ENCODE measurements at places on chromosomes 3 and 15.

DNA sequence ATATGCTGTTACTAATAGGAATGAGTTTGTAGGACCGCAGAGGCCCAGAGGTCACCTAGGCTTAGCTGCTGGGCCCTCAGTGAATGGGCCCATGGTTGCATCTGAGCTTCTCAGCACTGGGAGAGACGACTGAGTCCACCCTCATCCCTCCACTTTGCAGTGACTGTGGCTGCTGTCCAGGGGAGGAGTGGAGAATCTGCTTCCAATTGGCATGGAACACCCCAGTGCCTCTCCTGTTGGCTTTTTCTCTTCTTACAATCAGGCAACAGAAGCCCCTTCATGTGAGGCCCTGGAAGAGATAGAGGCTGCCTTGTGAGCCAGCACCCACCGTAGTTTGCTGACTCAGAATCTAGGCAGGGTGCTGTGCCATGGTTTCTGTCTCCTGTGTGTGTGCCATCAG lies 55.6 kb downstream of the ARNT2 start:
- no peak for DNase-seq

DNA sequence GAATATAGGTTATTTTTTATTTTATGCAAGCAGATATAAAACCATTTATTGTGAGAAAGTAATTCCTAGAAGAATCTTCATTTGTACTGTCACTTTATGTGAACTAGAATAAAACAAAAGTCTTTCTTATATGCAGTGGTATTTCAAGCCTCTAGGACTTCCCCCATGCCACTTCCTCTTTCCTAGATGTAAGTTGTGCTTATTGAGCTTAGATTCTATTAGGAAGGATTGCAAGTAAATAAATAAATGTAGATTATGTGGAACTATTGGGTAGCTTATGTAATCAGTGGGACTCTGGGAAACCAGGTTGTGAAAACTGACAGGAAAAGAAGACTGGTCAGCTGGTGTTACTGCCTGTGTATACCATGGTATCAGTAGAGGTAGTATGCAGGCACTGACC lies 169.7 kb downstream of the RSRC1 start:
- DNase-seq = no peak

DNA sequence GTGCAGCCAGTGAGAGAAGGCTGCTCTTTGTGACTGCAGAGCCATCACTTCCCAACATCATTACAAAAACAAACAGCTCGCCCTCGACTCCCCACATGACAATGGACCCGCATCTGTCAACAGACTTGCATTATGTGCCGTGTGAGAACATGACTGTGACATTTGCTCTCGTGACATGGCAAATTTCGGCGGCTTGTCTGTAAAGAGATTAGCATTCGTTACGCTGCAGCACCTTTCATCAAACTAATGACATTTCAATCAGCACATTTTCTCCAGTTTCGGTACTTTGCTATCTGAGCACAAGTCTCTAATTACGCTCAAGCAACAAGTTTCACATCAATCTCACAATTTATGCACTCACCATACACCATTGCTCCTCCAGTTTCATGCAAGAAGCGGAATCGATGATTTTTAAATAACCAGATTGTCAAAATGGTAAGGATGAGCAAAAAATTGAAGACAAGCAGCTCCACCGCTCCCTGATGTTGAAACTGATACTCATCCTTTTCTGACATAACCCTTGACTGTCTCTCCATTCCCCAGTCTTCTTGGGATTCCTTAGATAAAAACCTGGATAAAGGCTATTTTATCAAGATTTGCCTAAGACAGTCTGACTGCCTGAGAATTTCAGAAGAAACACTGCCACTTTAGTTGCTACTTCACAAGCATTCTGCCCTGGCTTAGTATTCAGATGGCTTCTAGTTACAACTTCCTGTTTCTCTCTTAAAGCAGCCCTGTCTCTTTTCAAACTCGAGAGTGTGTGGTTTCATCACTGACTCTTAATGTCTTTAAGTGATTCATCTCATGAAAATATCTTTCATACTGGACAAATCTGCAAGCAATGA lies at the start of gene SLC9A9:
Gene SLC9A9, minus strand, starts transcription at position 682 of the 845 bp plus-strand sequence. Its CDS starts 146 bp downstream, at position 536.
- no peak for DNase-seq

DNA sequence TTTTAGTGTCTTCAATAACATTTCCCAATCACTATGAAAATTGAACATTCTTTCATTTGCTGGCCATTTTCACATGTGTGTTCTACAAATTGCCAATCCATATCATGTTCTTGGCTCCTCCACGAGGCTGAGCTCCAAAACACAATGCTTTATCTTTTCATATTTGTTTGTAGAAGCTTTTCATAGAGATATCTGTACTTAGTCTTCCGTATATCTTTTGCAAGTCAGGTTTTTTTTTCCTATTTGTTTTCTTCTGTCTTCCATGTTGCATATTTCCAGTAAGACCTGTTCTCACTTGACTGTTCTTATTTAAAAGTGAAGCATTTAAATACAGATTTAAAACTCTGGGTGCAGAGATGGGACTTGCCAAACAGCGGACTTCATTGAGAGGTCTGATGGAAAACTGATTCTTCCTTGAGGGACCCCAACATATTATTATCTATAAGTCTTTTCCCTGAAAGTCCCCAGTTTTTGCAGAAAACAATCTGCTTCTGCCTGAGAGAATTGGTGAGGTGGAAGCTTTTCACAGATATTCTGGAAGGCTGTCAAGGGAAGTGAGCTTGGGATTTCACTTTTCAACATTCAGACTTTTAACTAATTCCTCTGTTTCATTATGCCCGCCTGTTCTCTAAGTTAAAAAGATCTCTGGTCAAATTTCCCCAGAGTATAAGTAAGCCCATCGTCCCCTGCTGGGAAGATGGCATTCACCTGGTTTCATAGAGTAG lies 77.8 kb upstream of the KCNMB2 start:
- no peak for DNase-seq

DNA sequence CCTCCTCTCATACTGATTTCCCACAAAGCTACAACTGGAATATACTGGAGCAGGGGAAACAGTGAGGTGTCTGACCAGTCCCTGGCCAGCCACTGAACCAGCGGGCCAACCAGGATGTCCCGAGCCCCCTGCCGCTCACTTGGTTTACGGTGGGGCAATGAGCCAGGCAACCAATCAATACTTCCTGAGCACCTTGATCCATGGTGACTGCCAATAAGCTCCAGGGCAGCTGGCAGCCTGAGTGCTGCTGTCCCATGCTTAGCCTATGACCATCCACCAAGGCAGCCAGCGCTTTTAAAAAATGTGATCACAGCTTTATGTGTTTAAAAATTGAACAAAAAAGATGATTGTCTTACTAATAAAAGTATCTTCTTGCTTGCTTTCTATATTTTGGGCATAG lies 4.2 kb downstream of the SCN10A start:
- no peak for DNase-seq

- DNase-seq = no peak
These were observed 52.0 kb downstream of the CMSS1 start for GRCh38 chr3:99869621-99870020.

- DNase-seq = peak; percentile 93
These were observed at the start of gene CYFIP1 for GRCh38 chr15:22980189-22981050. CYFIP1 (minus strand) TSS chr15:22980368; CDS start chr15:22947285, 33,083 bp downstream.

DNA sequence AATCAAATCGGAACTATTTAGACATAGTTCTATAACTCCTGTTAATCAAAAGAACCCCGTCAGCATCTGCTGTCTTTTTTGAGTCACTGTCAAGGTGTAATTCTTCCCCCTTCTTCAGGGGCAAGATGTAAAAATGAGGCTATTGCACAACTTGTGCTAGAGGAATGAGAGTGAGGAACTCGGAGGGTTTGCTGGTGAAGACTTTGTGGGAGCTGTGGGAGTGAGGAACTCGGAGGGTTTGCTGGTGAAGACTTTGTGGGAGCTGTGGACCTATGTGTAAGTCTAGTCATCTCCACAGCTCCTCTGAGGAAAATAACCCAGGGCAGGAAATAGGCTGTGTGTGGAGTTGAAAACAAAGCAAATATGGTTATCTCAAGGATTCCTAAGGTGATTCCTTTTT lies 2.5 kb upstream of the CERS3 start:
- DNase-seq = no peak

DNA sequence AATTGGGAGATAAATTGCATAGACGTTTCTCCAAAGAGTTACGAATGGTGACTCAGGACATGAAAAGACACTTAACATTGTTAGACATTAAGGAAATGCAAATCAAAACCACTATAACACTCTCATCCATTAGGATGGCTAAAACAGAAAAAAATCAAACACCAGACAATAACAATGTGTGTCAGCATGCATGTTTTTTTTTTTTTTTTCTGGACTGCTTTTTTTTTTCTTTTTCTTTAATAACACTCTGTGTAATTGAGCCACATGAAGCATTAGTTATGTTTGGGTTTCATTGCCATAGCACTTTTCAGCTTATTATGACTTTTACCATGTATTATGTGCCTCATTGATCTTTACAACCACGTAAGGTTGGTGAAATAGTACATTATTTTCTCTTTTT lies 95.0 kb downstream of the NFKBIZ start:
- DNase-seq = no peak

DNA sequence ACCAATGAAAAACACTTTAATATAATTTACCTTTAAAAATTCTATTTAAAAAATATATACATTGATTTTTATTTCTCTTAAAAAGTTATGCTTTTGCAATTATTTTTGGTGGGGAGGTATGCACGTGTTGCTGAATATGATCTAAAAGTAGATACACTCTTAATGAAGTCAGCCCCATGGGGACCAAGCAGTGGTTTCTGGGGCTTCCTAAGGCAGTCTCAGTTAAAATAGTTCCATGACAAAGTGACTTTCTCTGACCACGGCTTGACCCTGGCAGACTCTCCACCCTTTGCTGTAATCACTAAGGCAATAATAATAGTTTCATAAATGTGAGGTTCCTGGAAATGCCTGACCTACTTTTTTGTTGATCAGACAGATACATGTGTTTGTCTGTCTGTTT lies 50.4 kb downstream of the CCR4 start:
- no peak for DNase-seq

DNA sequence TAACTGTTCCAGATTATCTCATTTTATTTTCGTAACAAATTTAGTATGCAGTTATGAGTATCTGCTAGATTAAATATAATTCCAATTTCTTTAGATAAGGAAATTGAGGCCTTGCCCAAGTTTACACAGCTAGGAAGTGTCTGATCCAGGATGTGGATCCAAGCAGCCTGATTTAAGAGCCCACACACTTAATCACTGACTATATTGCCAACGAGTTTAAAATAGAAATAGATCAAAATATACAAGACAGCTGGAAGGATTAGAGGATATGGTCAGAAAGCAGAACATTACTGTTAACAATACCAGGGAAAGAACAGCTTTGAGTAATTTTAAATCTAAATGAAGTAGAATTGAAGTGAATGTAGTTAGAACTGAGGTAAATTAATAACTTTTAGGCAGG lies 215.2 kb downstream of the C3orf38 start:
- no peak for DNase-seq

- DNase-seq = no peak
These were observed 35.6 kb upstream of the MTHFS start for GRCh38 chr15:79932447-79932846.

- DNase-seq = no peak
These were observed 48.8 kb downstream of the SENP7 start for GRCh38 chr3:101464235-101464634.

- no peak for DNase-seq
These were observed 26.1 kb downstream of the TBC1D21 start for GRCh38 chr15:73899197-73900094.

GRCh38 chr15:88419830-88420229 lies 47.4 kb downstream of the MRPL46 start:
- DNase-seq = no peak

DNA sequence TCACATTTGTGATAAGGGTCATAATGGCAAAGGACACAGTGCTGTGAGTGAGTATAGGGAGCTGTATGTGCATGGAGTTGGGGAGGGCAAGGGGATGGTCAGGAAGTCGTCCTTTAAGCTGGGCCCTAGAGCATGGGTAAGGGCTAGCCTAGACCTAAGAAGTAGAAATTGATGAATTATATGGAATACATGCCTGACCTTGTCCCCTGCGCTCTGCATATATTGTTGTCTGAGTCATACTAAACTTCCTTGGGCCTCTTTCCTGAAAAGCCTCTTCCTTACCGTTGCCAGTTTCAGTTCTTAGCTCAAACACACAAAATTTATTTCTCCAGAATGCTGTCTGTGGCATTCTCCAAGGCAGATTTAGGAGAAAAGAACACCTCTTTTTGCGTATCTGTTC lies 4.6 kb downstream of the SNRK start:
- no peak for DNase-seq

DNA sequence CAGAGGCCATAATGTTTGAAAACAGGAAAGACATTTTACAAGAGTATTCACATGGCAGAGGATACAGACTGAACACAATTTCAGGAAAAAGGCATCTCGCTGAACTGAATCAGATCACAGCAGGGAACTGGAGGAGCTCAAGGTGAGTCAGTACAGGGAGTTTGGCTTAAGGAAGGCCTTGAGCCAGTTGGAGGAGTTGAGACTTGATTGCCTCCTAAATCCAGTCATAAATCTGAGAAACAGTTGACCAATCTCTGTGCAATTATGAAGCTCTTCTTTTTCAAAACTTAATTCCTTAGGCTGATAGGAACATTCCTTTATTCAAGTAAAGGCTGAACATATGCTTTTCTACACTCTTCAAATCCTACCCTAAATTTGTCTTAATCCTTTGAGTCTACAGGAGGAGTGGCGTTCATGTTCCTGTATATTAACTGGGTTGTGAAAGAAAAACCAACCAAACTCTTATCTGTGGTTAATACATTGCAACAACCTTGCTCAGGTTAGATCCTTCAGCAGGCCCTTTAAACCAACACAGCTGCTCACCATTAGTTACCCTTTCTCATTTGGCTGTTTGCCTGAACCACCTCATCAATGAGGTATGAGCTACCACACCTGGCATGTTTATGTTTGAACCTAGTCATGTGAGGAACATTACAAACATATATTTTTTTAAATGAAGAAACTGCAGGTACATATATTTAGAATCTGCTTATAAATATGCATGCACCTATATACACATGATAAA lies 404.1 kb upstream of the ATP11B start:
- DNase-seq = no peak

DNA sequence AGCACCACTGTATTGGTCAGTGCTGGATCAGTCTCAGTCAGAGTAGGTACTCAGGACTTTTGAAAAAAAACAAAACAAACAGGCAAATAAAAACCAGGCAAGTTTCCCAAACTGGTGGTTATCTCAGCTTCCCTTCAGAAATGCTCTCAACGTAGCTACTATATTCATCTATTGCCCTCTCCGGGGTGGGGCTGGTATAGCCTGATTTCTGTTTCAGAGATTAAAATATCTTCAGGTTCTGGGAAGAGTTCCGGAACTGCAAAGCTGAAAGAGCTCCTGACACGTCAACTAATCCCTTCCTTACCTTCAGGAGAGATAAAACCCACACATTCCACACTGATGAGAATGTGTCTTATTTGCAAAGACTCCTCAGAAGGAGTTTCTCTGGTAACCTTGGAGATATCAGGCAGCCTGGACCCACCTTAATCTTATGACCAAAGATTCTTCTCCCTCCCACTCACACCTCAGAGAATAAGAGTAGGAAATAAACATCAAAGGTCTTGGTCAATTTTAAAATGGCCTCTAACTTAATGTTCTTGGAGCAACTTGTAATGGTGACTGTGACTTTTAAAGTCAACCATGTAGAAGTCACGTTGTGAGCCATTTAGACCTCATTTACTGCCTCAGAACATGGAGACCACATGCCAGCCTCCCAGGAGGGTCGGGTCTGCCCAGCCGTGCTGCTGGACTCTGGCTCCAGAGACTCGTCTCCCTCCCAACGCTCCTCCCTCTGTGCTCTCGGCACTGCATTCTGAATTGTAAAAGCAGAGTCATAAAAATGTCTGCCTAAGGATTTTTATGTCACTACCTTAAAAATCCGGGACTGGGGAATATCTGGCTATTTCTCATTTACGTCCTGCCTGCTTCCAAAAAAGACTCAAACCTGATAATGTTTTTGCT lies 53.8 kb downstream of the CDCP1 start:
- no peak for DNase-seq

Measured in sigmoid colon (tissue), 7 donors.